GM12878 (cell line): ENCODE measurements at places on chromosomes 3 and 15. TPM values are rescaled to one million over a fixed set of nuclear protein-coding genes. Genes with fewer than 3 reads are reported as not detected.

DNA sequence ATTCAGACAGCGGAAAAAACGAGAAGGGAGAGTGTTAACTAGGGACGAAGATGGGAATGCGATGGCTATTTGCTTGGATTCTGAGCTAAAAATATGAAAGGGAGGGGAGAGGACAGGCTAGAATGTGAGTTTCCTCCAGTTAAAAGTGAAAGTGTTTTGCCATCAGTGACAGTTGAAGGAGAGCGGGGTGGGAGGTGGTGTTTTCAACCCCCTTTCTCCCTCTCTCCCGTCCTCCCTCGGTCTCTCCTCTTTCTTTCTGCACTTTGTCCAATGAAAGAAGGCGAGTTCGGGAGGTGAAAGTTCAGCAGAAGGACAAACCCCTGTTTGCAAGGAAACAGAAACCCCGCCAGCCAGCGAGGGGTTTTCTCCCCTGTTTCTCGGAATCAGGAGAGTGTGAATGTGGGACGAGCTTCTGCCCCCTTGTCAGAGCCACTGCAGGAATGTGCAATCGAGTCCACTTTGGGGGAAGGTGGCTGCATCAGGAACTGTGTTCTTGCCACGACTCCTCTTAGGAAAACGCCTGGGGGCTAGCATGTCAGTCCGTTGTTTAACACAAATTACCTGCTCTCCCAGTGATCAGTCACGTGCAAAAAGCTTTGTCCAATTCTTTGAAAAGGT is 975 bp upstream of the FOXP1 start:
- no peak for DNase-seq

DNA sequence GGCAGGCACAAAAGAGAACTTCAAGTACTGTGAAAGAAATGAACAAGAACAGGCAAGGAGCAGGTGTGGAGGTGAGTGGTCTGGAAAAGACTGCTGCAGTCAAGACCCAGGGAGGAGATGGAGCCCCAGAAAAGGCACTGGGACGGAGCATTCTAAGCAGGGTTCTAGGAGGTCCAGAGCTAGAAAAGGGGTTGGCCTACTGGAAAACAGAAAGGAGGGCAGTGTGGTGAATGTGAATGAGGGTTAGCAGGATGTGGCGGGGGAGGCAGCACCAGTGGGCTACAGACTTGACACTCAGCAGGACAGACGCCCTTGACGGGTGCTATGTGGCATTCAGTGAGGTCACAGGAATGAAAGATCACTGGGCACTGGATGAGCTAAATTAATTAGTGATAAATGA is 75.7 kb downstream of the SENP2 start:
- no peak for DNase-seq

- DNase-seq: no peak
Observed at GRCh38 chr3:62781121-62781520, 94.1 kb downstream of the CADPS start.

GRCh38 chr3:189563853-189564563 is 67.2 kb upstream of the TP63 start:
- peak; percentile 82 for DNase-seq

GRCh38 chr3:187667526-187667925 is 2.7 kb downstream of the SST start:
- no peak for DNase-seq

GRCh38 chr15:96230526-96231181 is 99.8 kb upstream of the NR2F2 start:
- DNase-seq: no peak

DNA sequence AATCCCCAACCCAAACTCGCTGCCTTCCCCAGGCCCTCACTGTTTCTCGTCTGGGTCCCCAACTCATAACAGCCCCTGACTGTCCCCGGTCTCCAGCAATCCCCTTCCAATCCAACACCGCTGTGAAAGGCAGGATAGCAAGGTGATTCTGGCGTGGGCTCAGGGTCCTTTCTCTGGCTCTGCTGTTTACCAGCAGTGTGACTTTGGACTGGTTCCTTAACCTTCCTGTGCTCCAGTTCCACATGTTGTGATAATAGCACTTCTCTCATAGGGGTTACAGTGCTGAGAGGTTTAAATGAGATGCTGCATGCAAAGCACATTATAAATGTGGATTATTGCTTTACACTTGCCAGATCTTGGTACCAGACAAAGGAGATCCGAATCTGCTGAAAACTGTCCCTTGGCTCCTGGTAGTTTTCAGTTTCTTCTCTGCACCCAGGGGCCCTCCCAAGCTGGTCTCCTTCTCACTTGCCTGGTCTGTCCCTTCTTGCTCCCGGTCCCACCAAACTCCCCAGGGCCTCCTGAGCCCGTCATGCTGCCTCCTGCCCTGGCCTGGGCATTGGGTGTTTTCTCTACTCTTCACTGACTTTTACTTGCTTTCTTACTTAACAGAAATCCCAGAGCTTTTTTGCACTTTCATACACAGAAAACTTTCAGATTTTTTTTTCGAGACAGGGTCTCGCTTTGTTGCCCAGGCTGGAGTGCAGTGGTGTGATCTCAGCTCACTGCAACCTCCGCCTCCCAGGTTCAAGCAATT is 26.8 kb upstream of the CYP11A1 start:
- no peak for DNase-seq

GRCh38 chr3:138901567-138901966 is 45.4 kb downstream of the FOXL2 start:
- DNase-seq: no peak

GRCh38 chr15:34179234-34179633 is 30.7 kb downstream of the KATNBL1 start:
- DNase-seq: no peak

DNA sequence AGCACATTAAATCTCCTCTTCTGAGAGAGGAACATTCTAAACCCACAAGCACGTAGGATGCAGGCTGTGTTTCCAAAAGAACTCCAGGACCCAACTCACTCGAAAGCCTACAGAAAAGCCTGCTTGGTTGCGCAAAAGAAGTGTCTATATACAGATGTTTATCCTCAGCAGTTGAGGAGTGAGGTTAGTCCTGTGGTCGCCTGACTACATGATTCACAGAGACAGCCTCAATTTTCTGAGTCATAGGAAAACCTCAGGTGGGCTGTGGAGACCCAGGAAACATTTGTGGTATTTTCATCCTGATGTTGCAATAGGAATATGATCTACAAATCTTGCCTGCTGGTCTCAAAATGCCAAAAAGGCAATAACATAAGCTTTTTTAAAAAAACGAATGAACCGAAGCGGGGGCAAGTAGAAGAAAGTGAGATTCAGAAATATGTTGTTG is 183.8 kb upstream of the THRB start:
- DNase-seq: no peak

- DNase-seq: no peak
Observed at GRCh38 chr3:159929171-159930141, 59.2 kb upstream of the IL12A start.

- peak; percentile 60 for DNase-seq
Observed at GRCh38 chr3:15726043-15726442, 71.7 kb downstream of the ANKRD28 start.

DNA sequence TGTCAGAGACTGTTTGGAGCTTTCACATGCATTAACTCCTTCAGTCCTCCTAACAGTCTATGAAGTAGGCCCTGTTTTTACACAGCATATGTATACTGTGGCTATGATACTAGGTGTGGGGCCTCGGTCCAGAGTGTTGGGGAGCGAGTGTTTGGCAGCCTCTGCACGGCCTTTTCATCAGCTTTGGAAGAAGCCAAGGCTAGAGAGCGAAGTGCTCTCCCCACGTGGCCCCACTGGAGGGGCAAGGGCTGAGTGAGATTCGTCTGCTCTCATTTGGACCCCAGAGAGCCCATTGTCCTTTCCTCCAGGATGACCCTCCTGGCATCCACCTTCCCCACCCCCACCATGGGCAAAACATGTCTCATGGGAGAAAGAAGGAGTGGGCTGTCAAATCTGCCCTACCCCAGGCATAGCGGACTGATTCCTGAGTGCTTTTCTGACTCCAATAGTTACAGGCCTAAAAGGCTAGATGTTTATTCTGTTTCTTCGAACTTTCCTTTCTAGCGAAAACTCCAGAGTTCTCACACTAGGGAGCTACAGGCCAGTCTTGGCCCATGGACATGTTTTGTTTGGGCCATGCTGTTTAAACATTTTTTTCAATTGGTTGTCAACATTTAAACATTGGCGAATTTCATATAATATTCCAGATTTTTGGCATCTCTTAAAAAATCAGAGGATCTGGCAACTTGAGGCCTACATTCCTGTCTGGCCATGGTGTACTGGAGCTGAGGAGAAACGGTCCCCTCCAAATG is 76.0 kb downstream of the EEFSEC start:
- no peak for DNase-seq

- DNase-seq: no peak
Observed at GRCh38 chr15:79878078-79878705, 18.6 kb downstream of the MTHFS start.

DNA sequence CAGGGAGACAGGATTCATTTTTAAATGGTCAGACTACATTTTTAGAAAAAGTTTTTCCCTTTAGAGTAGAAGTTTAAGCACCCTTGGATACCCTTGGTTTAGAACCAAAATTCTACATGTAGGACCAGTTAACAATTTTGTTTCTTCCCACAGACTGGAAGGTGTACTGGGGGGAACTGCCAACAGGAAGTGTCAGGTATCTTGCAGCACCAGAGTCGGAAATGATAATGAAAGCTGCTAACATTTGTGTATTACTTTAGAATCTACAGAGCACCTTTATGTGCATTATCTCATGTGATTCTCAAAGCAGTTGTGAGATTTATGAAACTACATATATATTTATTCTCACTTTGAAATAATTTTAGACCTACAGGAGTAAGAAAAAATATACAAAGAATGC is 21.5 kb downstream of the SPRED1 start:
- DNase-seq: no peak

GRCh38 chr3:71510510-71510909 is 73.0 kb downstream of the FOXP1 start:
- no peak for DNase-seq

- no peak for DNase-seq
Observed at GRCh38 chr3:52247409-52248164, 2.0 kb downstream of the PPM1M start.

GRCh38 chr3:198113206-198114053 is 153.4 kb downstream of the LMLN start:
- no peak for DNase-seq

DNA sequence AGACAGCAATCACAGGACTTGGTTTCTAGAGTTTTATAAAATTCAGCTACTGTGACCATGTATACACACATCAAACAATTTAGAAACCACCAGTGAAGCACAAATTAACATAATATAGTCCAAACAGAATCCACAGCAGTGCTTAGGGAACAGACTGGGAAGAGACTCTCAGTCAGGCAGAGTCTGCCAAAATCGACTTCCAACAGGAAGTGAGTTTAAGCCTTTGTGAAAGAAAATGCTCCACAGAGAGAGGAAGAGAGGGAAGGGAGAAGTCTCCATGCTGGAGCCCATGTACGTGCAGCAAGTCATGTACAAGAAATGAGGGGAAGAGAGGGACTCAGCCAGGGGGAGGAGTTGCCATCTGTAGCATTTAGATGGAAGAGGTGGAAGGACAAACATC is 172.6 kb downstream of the IL5RA start:
- DNase-seq: no peak

DNA sequence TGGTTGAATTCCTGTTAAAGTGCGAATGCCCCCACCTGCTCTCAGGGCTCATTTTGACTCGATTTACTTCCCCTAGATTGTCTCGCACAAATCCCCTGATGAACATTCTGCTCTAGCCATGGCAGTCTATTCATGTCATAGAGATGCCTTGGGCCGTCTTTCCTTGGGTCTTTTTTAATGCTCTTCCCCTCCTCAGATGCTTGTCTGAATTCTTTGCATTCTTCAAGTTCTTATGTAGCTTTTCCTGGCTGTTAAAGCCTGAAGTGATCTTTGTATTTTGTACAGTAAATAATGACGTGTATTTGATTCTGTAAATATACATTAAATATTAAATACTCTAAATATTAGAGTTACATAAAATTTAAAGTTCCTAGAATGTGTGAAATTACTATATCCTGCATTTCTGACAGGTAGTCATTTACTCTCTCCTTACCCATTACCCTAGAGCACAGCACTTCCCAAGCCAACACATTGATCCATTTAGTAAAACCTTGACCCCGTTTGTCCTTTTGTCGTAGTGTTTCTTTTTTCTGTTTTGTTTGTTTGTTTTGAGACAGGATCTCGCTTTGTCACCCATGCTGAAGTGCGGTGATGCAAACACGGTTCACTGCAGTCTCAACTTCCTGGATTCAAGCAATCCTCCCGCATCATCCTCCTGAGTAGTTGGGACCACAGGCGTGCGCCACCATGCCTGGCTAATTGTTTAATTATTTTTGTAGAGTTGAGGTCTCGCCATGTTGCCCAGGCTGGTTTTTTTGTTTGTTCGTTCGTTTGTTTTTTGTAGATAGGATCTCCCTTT is 47.9 kb downstream of the YEATS2 start:
- no peak for DNase-seq

GRCh38 chr3:117537949-117538348 is 828.4 kb downstream of the TUSC7 start:
- no peak for DNase-seq

GRCh38 chr15:51818150-51818549 is 11.3 kb upstream of the TMOD3 start:
- no peak for DNase-seq

- DNase-seq: no peak
Observed at GRCh38 chr3:124489506-124489905, 240.7 kb upstream of the UMPS start.

DNA sequence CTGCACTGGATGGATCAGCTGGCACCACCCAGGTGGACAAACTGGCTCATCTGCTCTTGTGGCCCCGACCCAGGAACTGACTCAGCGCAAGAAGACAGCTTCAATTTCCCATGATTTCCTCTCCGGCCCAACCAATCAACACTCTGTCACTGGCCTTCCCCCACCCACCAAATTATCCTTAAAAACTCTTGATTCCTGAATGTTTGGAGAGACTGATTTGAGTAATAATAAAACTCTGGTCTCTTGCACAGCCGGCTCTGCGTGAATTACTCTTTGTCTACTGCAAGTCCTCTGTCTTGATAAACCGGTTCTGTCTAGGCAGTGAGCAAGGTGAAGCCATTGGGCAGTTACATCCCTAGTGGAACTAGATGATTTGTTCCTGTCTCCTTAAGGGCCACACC is 16.1 kb downstream of the BDH1 start:
- DNase-seq: no peak

DNA sequence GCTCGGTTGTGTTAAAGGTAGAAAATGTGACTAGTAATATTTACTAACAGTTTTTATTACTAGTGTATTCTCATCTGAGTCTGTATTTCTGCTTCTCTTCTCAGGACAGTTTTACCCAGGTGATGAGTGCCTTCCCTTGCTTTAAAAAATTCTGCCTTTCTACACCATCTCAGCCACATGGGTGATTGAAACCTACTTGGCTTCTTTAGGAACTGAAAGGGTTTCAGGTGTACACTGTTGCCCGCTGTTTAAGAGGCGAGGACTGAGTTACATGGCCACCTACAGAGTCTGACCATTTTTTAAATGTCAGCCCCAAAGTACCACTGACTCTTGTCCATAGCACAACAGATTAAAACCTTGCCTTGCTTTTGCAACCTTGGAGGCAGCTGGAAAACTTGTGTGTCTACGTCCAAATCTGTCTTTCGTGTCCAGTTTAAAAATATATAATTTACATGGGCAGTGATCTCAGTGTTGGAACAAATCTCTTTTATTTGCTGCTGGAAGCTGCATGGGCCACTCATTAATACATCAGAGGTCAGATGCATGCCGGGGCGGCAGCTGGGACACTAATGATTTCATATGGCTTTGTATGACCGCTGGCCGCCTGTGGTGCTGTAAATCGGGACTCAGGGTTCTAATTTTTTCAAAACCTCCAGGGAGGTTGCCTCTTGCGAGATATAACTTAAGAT is 44.6 kb downstream of the TRIM71 start:
- DNase-seq: no peak

The PDZRN3 gene
- 0.16 TPM in 1 of 2 replicates, not detected in the other for polyA plus RNA-seq

The SAMMSON gene
- not detected in 2 replicates for polyA plus RNA-seq

The SLC2A2 gene
- not detected in 2 replicates for polyA plus RNA-seq

The SST gene
- polyA plus RNA-seq: 0.53 TPM in 1 of 2 replicates, not detected in the other

The NR2E3 gene
- polyA plus RNA-seq: 0.11 TPM in 1 of 2 replicates, not detected in the other

The GOLGA8G gene
- polyA plus RNA-seq: not detected in 2 replicates

The ANKRD34C gene
- polyA plus RNA-seq: not detected in 2 replicates
